ENCODE measurements at places on chromosomes 4 and X.

GRCh38 chr4:86788826-86789225, 60.4 kb downstream of the SLC10A6 start:
- no peak for DNase-seq

- DNase-seq = no peak
Observed at GRCh38 chrX:150958177-150958576, 25.0 kb upstream of the HMGB3 start.

DNA sequence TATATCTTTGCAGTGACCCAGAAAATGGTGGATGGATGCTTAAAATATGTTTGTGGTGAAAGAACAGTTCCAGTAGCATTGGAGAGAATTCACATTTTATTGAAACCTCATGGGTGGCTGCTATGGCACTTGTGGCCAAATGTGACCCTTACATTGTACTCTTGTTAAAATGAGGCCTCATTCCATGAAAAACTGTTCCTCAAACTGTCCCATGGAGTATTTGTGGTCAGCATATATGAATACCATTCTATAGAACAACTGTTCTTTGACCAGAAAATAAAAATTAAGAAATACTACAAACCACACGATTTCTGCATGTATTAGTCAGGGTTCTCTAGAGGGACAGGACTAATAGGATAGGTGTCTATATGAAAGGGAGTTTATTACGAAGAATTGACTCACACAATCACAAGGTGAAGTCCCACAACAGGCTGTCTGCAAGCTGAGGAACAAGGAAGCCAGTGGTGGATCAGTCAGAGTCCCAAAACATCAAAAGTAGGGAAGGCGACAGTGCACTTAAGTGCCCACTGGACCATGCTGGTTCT, 35.1 kb downstream of the GEMIN8 start:
- DNase-seq = no peak

- DNase-seq = no peak
Observed at GRCh38 chr4:8594097-8595038, 1.8 kb downstream of the CPZ start.

DNA sequence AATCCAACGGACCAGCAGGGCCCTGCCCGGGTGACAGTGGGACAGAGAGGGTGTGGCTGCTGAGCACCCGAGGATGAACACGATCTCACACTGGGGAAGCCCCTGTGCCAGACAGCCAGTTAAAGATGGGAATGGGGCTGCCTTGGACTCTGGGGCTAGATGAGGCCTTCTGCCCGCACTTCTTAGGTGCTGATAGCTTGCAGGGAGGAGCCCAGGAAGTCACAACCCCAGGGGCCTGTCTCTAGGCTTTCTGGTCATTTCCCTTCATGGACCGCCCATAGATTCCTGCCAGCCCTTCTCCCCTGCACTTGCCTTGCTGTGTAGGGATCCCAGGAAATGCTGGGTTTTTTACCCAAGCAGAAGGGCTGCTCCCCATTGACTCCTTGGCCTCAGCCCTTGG, 6.2 kb downstream of the ZNF275 start:
- no peak for DNase-seq

DNA sequence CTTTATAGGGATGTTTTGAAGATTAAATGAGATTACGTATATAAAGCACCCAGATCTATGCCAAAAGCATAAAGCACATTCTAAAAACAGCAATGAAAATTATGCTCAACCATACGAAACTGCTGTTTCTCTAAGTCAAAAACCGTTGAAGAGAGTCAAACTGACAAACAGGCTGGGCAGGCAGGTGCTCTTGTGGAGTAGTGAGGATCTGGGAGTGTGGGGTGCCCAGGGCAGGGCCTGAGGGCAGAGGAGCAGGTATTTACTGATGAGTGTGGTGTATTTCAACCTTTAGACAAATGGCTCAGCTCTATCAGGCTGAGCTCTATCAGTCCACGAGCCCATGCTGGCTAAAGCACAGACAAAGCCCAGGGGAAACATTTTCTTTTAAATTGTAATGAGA, 40.4 kb downstream of the RELL1 start:
- no peak for DNase-seq

DNA sequence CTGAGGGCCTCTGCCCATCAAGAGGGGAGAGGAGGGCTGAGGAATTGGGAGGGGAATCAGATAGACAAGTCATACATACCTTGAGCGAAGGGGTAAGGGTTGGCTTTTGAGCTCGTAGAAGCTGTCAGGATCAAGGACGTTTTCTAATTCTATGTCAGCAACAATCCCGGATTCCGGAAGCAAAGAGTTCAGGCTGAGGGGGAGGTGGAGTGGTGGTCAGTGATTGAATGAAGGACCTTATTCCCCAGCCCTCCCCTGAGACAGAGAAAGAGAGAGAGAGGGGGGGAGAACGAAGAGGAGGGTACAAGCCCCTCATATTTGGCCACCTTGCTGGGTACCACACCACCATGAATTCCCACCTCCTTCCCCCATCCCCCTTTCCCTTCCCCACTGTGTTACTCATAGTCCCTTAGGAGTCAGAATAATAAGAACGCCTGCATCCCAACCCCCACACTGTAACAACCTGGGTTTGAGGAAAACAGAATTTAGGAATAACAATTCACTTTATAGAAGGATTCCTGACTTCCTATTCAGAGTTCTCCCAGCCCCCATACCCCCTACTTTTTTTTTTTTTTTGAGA, 2.7 kb downstream of the TFE3 start:
- DNase-seq = no peak
